Thoracic aorta endothelial cell (primary cell): ENCODE measurements at places on chromosomes 7 and 10. TPM values are rescaled to one million over a fixed set of nuclear protein-coding genes. Genes with fewer than 3 reads are reported as not detected.

MBL2 gene
- not detected in 2 replicates for total RNA-seq

HELLS gene
- 111 and 145 TPM in 2 replicates for total RNA-seq

DDX21 gene
- 205 and 209 TPM in 2 replicates for total RNA-seq

LIPJ gene
- total RNA-seq = 0.07 TPM in 1 of 2 replicates, not detected in the other

FBXO24 gene
- total RNA-seq = 0.14 and 0.27 TPM in 2 replicates

LGI1 gene
- total RNA-seq = not detected in 2 replicates

PPP1R3A gene
- total RNA-seq = not detected in 2 replicates

NOM1 gene
- 30.9 and 35.3 TPM in 2 replicates for total RNA-seq

CALHM3 gene
- not detected in 2 replicates for total RNA-seq
